ENCODE measurements at places on chromosomes 1 and 21.

GRCh38 chr1:104291156-104291555, 541.5 kb downstream of the AMY1C start:
- DNase-seq = no peak

GRCh38 chr1:241962153-241962552, 4.6 kb downstream of the BECN2 start:
- DNase-seq = no peak

- DNase-seq = no peak
These were observed 173.3 kb upstream of the FOXD3 start for GRCh38 chr1:63148825-63149645.

- DNase-seq = no peak
These were observed 392.4 kb downstream of the RPS6KC1 start for GRCh38 chr1:213443415-213443814.

DNA sequence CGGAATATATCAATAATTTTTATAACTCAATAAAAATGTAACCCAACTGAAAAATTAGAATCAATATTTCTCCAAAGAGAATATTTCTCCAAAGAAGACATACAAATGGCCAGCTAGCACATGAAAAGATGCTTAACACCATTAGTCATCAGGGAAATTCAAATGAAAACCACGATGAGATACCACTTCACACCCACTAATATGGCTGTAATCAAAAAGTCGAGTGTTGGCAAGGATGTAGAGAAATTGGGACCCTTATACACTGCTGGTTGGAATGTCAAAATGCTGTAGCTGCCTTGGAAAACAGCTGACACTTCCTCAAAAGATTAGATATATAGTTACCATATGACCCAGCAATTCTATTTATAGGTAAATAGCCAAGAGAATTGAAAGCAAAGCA, 133.0 kb downstream of the GPR52 start:
- DNase-seq = no peak

DNA sequence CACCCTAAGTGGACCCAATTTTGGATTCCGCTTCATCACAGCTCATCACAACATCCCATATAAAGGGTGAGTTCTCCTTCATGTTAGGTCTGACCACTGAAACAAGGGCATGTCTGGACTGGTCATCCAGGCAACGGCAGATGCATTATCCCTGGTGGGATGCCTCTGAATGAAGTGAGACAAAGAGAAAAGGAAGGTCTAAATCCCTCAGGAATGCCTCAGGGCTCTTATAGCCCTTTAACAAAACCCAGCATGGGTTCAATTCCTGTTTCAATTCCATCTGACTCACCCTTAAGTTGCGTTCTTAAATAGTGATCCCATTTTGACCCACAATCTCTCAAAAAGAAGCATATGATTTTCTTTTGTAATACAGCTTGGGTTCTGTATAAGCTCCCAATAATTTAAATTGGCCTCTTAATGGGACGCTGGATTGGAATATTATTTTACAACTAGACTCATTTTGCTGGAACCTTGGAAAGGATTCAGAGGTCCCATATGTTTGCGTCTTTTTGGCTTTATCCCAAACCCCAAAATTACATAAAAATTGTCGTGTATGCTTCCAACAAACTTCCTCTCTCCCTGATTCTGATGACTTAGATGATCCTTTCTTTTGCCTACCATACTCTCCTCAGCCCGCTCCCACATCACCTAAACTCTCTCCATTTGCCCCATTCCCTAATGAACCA, 287.4 kb upstream of the ZP4 start:
- no peak for DNase-seq

DNA sequence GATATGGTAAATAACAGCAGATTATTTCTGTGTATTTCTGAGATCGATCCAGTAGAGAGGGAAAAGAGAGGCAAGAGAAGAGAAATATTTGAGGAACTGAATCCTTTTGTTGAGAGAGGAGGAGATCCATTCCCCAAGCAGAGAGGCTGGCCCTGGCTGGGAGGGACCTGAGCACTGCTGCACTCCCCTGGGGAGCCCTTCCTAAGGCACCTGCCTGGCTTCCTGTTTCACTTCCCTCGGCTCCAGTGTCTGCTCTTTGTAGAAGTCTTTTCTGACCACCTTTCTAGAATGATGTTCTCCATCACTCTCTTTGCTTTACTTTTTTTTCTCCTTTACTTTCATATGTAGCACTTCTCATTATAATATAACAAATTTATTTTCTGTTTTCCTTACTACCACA, 42.3 kb upstream of the SLC6A9 start:
- DNase-seq = no peak

- DNase-seq = no peak
These were observed 12.3 kb downstream of the SORT1 start for GRCh38 chr1:109385417-109385816.

DNA sequence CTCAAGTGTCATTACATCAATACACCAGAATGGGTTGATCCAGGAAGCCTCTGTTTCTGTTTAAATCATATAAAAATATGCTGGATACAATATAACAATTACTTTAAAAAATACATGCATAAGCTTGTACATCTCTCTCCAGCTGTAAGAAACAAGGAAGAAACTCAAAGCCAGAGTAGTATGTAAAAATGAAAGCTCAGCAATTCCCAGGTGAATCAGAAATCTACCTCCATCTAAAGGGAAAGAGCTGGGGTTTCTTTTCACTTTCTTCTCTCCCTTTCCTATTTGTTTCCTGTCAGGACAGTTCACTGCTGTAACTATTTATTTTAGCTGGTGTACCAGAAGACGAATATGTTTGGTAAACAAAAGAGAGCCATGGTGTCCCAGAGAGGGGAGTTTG, 301.0 kb upstream of the C1orf87 start:
- DNase-seq = no peak
